Activated CD4-positive, alpha-beta memory T cell treated with anti-CD3 and anti-CD28 coated beads, Interleukin-2, amount 10 ng/mL, durations not matched to agents 7 days and 5 days (primary cell): ENCODE measurements at places on chromosomes 5 and 9. TPM values are rescaled to one million over a fixed set of nuclear protein-coding genes. Genes with fewer than 3 reads are reported as not detected.

GRCh38 chr5:112514111-112514510 lies 95.0 kb upstream of the EPB41L4A start:
- DNase-seq: no peak

GRCh38 chr5:136135536-136135935 lies 2.9 kb downstream of the SMAD5 start:
- DNase-seq: no peak

DNA sequence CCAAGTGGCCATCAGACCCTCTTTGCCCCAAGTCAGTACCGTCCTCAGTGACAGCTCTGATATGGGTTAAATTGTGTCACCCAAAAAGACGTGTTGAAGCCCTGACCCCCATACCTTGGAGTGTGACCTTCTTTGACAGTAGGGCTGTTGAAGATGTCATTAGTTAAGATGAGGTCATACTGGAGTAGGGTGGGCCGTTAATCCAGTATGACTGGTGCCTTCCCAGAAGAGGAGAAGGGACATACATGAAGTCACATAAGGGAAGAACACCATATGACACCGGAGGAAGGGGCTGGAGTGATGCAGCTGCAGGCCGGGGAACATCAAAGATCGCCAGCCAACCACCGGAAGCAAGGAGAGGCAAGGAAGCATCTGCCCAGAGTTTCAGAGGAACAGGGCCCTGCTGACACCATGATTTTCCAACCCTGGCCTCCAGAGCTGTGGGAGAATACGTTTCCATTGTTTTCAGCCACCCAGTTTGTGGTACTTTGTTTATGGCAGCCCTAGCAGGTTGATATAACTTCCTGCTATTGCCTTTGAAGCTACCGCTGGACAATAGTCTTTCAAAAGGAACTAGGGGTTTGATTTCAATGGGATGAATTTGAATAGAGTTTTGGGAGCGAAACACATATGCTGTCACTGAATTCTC lies 36.4 kb upstream of the CPEB4 start:
- DNase-seq: no peak

- DNase-seq: no peak
Measured at GRCh38 chr9:129735546-129735945, 17.3 kb downstream of the PTGES start.

Gene NOXA1
- 0.50 TPM for total RNA-seq

Gene CPEB4
- 17.3 TPM for total RNA-seq
